ENCODE measurements at places on chromosomes 7 and 10. TPM values are rescaled to one million over a fixed set of nuclear protein-coding genes. Genes with fewer than 3 reads are reported as not detected.

GRCh38 chr10:12701696-12702095 is 299.8 kb downstream of the CCDC3 start:
- H3K27me3 ChIP-seq: peaks cover 1% of the 10 kb centered on the region
- peaks cover 7% of the 10 kb centered on the region for H3K4me1 ChIP-seq
- H3K36me3 ChIP-seq: no peaks in the 10 kb centered on the region
- H3K27ac ChIP-seq: no peak overlapping the region
- no peak for DNase-seq

DNA sequence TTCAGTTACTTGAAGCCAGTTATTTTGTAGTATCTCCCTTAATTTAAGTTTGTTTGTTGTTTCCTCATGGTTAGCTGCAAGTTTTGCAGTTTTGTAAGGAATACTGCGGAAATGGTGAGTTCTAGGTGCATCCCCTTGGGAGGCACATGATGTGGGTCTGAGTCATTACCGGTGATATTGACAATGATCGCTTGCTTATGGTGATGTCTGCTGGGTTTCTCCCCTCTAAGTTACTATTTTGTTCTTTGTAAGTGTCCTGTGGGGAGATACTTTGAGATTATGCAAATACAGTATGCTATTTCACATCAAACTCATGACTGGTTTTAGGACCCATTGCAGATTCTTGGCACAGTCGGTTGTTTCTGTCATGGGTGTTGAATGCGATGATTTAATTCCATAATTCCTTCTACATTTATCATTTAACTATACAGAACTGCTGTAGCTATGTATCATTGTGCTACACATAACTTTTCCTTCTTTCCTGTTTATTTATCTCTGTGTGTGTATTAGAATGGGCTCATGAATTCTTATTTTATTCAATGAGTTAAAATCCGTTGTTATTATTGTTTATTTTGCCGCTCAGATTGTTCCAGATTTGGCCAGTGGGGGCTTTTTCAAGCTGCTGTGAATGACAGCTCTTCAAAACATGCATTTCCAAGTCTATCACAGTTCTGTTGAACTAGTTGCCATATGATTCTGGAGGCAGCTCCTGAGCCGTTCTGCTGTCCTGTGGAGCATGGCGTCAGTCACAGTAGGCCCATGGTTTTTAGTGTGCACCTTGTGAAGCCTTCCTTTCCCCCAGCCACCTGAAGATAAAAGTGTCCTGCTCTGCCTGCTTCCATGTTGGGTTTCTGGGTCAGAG is 18.4 kb downstream of the TSPAN14 start:
- H3K36me3 ChIP-seq: no peaks in the 10 kb centered on the region
- no peak overlapping the region for H3K4me3 ChIP-seq
- peaks cover 7% of the 10 kb centered on the region for H3K4me1 ChIP-seq

Gene RAMP3
- 47.3 TPM for total RNA-seq

DNA sequence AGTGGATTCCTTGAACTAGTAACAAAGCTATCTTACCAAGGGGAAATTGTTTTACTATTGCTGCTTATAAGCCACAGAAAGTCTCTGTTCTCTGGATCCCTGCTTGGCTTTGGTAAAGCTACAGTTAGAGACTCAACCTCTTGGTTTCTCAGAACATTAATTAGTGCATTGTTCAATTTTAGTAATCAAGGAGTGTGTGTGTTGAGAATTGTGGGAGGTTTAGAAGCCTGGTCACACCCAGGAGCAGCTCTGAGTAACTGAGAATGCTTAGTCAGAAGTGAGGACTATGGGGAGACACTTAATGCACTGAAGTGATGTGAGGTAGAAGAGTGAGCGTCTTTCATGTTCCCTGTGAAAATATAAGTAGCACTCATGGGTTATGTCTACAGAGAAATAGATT is 8.2 kb upstream of the ACTA2 start:
- no peak overlapping the region for H3K27ac ChIP-seq
- DNase-seq: no peak
- no peaks in the 10 kb centered on the region for H3K27me3 ChIP-seq
- H3K4me1 ChIP-seq: no peaks in the 10 kb centered on the region

- DNase-seq: no peak
- H3K27me3 ChIP-seq: no peaks in the 10 kb centered on the region
- H3K27ac ChIP-seq: no peak overlapping the region
- H3K4me1 ChIP-seq: peaks cover 6% of the 10 kb centered on the region
- H3K4me3 ChIP-seq: no peak overlapping the region
- no peaks in the 10 kb centered on the region for H3K36me3 ChIP-seq
Measured at GRCh38 chr7:135337506-135337905, 103.9 kb downstream of the STRA8 start.

DNA sequence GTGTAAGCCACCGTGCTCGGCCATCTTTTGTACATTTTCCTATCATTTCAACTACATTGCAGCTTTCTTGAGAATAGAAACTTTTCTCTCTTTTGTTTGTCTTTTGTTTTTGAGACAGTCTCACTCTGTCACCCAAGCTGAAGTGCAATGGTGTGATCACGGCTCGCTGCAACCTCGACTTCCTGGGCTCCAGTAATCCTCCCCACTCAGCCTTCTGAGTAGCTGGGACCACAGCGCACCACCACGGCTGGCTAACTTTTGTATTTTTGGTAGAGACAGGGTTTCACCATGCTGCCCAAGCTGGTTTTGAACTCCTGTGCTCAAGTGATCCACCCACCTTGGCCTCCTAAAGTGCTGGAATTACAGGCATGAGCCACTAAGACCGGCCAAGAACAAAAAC is 31.3 kb upstream of the DAGLB start:
- H3K36me3 ChIP-seq: no peaks in the 10 kb centered on the region
- H3K27ac ChIP-seq: no peak overlapping the region
- no peak for DNase-seq
- H3K4me1 ChIP-seq: peaks cover 3% of the 10 kb centered on the region
- H3K27me3 ChIP-seq: no peaks in the 10 kb centered on the region

- no peak overlapping the region for H3K4me3 ChIP-seq
- no peaks in the 10 kb centered on the region for H3K27me3 ChIP-seq
- no peaks in the 10 kb centered on the region for H3K4me1 ChIP-seq
- H3K36me3 ChIP-seq: no peaks in the 10 kb centered on the region
Measured at GRCh38 chr10:1152386-1153250, 96.4 kb downstream of the WDR37 start.

DNA sequence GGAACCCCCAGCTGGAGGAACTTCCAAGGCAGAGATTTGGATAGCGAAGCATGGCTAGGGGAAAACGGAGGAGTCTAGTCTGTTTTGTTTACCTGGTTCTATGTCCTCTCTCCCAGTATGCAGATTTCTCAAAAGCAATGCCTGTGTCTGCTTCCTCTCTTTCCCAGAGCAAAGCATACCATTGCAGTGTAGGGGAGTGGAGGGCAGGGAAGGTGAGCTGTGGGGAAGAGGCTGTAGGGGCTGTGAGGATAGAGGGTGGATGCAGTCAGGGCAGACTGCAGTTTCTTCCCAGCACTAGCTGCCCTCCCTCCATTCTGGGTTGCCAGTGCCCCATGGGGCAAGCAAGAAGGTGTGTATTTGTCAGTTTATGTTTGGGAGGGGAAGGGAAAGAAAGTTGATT is 16.9 kb upstream of the TSPAN14 start:
- no peak overlapping the region for H3K4me3 ChIP-seq
- peaks cover 1% of the 10 kb centered on the region for H3K4me1 ChIP-seq
- H3K27me3 ChIP-seq: no peaks in the 10 kb centered on the region
- DNase-seq: no peak

DNA sequence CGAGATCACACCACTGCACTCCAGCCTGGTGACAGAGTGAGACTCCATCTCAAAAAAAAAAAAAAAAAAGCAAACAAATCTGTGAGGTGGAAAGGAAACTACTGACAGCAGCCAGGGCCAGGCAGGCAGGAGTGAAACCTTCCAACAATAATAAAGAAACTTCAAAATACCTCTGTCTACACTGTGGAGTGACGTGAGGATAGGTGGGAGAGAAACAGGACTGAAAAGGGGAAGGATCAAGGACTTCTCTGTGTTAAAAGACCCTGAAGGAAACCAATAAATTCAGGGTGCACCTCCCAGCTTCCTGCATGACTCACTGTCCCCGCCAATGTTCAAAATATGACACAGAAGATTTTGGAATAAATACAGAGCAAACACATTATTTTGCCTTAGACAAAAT is 82.9 kb downstream of the KIAA1549 start:
- peaks cover 8% of the 10 kb centered on the region for H3K4me1 ChIP-seq
- no peak overlapping the region for H3K27ac ChIP-seq
- H3K36me3 ChIP-seq: no peaks in the 10 kb centered on the region

DNA sequence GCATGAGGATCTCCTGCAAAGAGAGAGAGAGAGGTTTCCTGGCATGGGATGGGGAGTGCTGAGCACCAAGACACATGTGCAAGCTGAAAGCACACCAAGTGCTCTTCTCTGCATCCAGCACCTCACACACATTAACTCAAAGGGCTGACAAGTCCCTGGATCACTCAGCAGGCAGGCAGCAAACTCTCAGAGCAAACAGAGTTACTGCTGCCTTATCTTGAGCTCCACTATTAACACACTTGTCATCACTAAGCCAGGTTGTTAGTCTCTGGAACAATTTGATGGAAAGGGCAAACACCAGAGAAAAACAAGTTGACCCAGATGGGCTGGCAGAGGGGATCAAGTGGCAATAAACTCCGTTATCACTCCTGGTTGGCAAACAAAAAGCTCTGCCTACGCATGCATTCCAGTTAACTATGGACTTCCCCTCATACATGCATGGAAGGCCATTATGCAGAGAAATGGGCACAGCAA is 349.9 kb downstream of the KCNMA1 start:
- H3K4me3 ChIP-seq: no peak overlapping the region
- no peak overlapping the region for H3K27ac ChIP-seq
- no peaks in the 10 kb centered on the region for H3K27me3 ChIP-seq

GRCh38 chr10:101224060-101224909 is 5.0 kb downstream of the LBX1 start:
- no peak overlapping the region for H3K4me3 ChIP-seq
- H3K36me3 ChIP-seq: no peaks in the 10 kb centered on the region
- H3K27me3 ChIP-seq: peaks cover 12% of the 10 kb centered on the region
- peaks cover 24% of the 10 kb centered on the region for H3K4me1 ChIP-seq
- no peak overlapping the region for H3K27ac ChIP-seq

DNA sequence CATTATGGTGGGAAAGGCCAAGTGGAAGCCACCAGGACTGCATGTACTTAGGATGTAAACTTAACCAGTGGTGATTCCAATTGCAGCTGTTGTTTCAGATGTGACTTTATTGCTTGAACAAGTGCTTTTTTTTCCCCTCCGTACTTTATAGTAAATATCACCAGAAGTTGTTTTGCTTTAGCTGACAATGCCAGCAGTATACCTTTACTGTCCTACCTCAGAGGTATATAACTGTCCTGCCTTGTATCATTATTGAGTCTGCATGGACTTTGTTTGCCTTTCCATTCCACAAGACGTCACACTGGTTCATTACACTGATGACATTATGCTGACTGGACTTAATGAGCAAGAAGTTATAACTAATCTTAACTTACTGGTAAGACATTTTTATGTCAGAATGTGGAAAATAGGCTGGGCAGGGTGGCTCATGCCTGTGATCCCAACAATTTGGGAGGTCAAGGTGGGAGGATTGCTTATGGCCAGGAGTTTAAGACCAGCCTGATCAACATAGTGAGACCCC is 77.1 kb upstream of the RAB18 start:
- DNase-seq: no peak
- H3K27ac ChIP-seq: no peak overlapping the region
- no peaks in the 10 kb centered on the region for H3K4me1 ChIP-seq
- no peaks in the 10 kb centered on the region for H3K36me3 ChIP-seq
- H3K4me3 ChIP-seq: no peak overlapping the region
- H3K27me3 ChIP-seq: no peaks in the 10 kb centered on the region

Gene NEUROD6
- not detected for total RNA-seq
